ENCODE measurements at places on chromosomes 6 and 20.
A peak's percentile ranks its signal among the peaks of the same experiment; 100 is the strongest.

DNA sequence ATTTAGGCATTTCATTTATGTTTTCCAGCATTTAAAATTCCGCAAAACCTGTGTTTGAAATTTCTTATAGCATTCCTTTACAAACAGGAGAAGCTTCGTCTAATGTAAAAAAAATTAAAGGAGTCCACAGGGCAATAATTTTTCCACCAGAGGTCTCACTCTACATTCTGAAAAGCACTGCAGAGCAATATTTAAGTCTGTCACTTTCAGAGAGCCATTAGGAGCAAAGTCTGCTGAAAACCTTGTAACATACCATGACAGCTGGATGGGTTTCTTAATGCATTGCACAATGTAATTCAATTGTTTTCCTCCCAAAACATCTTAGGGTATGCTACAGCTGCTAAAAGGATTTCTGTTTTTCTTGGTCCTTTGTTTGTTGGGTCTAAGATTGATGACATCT, 18.0 kb downstream of the BAG2 start:
- no peak for DNase-seq

DNA sequence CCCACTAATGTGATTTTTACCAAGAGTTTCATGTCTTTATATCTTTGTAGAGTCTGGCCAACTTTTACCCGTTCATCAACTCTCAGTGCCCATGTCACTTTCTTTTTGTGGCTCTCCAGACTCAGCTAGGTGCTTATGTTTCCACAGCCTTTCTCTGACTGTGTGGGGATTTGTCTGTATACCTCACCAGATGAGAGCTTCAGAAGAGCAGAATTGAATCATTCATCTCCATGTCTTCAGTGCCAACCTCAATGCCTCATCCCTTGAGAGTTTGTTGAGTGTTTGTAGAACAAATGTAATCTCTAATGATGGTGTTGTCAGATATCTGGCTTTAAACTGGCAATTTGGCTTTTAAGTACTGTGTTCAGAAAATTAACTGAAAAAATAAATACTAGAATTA, 16.8 kb upstream of the CCN2 start:
- DNase-seq, result no peak

- DNase-seq, result no peak
These were observed 10.5 kb downstream of the ZNFX1 start for GRCh38 chr20:49267327-49267726.

DNA sequence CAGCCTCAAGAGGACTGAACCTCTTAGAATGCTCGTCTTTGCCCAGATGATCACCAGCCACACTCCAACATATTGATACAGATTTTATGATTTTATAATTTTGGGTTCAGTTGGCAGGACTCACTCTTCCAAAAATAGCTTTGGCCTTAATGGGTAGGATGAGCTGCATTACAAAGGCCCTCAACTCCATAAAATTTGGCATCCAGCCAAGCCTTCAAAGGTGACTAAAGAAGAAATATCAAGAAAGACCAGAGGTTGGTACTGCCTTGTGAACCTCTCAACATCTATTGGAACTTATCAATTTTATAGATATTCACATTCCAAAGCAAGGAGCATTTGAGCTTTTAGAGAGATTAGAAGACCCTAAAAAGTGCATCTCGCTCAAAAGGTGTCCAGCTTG, 48.4 kb upstream of the SNAP25 start:
- no peak for DNase-seq

GRCh38 chr6:53309059-53309900, 39.5 kb downstream of the ELOVL5 start:
- DNase-seq, result no peak

DNA sequence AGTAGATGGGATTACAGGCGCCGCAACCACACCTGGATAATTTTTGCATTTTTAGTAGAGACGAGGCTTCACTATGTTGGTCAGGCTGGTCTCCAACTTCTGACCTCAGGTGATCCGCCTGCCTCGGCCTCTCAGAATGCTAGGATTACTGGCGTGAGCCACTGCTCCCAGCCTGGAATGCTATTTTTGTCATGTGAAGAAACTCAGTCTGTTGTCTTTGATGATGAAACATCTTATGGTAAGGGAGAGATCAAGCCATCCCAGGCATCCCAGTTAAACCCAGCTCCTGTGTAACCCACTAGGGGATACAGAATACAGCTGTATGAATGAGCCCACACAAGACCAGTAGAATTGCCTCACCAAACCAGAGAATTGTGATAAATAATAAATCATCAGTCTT, 83.6 kb upstream of the RBM24 start:
- no peak for DNase-seq

GRCh38 chr6:84249724-84250123, 22.3 kb upstream of the CEP162 start:
- DNase-seq, result no peak

- DNase-seq, result no peak
These were observed 17.5 kb upstream of the IRF4 start for GRCh38 chr6:373773-374724.

DNA sequence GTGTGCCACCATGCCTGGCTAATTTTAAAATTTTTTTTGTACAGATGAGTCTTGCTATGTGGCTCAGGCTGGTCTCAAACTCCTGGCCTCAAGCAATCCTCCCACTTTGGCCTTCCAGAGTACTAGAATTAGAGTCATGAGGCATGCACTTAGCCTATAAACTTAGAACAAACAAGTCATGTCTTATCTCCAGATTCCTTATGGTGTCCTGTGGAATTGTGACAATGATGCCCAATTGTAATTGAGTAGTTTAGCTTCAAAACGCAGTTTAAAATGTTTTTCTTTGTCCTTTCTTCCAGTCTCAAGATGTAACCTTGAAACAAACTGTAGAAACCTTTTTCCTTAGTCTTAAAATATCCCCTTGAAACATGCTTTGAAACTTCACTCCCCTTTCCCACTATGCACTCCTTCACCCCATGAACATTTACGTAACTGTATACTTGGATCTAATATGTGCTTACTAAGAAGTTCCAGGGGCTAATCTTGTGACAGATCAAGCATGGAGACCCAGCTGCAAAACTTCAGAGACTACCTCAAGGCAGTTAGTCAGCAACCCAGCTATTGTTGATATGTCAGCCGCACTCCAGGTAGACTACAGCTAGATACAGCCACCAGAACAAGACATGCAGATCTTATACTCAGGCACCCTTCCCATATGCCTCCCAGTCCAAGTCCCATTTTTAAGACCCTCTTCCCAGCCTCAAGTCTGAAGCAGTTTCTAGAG, 46.2 kb downstream of the MAN1A1 start:
- DNase-seq, result no peak

DNA sequence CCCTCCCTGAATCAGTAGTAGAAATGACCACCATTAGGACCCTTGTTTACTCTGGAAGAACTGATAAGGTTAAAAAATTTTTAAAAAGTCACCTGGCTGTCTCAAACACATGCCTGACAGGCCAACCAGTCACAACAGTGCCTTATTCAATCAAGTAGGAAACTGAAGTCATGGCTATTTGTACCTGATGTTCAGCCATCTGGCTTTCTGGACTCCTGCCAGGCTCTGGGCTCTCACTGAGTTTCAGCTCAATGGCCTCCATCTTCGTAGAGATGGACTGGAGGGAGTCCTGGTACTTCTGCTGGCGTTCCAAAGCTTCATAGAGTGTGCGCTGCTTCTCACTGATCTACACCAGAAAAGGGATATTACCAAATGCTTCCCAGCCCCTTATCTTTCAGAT, 343.8 kb downstream of the SYNE1 start:
- no peak for DNase-seq

DNA sequence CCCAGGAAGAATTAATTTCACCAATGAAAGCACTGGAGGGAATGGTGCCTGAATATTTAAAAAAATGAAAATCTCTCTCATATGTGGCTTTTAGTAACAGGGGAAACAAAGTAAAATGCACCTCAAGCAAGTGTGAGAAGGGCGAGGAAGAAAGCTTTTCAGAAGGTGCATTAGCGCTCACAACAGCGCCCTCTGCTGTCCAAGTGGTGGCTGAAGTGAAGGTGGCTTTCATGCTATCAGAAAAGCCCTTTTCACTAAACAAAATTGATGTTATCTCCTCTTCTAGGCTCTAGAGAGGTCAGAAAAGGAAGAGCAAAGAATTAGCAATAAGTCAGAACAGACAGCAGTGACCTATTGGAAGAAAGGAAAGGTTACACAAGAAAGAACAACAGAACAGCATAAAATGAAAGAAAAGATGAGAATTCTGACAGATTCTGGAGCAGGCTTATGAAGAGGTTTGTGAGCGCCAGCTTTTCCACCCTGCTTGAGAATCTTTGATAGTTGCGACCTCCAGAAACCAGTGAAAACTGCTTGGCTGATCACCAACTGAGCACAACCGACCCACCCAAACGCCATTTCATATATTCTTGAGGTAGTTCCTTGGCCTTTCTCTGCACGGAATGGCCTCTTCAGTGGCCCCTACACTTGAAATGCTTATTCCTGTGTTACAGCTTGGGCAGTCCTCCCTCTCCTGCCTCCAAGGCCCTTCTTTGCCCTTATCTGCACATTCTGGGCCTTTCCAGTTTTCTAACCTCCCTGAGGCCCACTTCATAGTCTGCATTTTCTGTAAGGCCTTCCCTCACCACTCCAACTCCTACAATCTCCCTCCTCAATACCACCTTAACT, 45.3 kb downstream of the SMLR1 start:
- peak; percentile 67 for DNase-seq

DNA sequence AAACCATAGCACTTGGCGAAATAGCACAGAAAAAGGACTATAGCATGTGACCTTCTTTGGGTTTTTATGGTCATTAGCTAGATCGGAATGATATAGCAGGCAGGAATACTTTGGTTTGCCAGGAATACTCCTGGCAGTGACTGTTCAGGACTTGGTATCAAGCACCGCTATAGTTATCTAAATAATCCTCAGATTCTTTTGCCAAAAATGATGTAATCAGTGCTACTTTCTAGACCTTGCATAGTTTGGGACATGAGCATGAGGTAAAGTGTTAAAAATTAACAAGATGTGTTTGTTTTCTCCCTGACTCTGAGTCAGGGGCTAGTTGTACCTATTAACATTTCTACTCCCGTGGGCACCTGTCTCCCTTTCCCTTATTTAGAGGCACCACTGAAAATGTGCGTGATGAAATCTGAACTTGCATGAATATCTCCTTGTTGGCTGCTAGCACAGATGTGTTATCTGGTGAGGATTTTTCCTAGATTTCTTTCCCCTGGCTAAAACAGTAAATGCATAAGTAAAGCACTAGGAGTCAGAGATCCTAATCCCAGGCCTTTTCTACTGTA, 511.0 kb downstream of the CDKAL1 start:
- DNase-seq, result no peak

- DNase-seq, result no peak
These were observed 164.9 kb upstream of the RREB1 start for GRCh38 chr6:6942831-6943230.

DNA sequence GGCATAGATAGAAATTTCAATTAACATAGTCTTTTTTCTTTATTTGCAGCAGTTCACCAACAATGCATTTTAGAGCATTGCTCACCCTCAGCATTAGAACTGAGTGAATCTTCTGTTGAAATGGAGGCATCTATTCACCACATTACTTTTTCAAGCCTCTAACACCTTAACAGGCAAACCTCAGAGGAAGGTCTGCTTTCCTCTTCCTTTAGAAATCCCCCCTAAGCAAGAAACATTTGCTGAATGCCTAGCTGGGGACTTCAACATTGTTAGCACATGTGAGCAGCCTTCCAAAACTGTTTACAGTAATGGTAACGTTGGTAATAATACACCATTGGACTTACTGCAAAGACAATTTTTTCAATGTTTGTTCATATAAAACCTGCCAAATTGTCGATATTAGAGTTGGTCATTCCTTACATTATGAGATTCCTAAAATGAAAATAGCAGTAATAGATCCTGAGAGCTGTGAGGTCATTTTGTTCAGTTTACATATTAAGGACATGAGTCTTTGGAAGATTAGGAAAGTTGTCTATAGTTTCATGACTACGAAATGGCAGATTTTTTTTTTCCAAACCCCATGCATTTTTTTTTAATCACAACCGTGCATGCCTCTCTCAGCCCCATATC, 20.6 kb upstream of the AKIRIN2 start:
- DNase-seq, result no peak

DNA sequence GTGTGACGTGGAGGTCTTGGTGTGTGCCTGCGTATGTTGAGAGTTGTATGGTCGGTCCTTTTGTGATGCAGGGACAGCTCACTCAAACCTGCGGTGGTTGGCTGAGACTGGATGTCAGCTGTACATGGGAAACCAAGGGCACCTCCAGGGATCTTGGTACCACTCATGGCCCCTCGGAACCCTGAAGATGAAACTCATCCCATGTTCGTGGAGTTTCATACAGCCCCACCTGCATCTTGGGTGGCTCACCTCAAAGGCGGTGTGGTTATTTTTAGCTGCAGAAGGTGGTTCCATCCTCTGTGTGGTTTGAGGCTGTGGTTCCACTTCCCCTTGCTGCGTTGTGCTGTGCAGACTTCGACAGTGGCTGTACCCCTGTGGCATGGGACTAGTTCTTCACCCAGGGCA, 52.6 kb upstream of the SLC22A1 start:
- DNase-seq, result no peak

GRCh38 chr6:121653624-121654008, 218.2 kb downstream of the GJA1 start:
- DNase-seq, result no peak

GRCh38 chr20:21498195-21498594, 15.7 kb downstream of the NKX2-2 start:
- no peak for DNase-seq

GRCh38 chr20:36888880-36889516, 13.1 kb downstream of the TLDC2 start:
- DNase-seq, result no peak

GRCh38 chr20:33009214-33010132, 2.0 kb downstream of the BPIFB2 start:
- DNase-seq, result no peak

DNA sequence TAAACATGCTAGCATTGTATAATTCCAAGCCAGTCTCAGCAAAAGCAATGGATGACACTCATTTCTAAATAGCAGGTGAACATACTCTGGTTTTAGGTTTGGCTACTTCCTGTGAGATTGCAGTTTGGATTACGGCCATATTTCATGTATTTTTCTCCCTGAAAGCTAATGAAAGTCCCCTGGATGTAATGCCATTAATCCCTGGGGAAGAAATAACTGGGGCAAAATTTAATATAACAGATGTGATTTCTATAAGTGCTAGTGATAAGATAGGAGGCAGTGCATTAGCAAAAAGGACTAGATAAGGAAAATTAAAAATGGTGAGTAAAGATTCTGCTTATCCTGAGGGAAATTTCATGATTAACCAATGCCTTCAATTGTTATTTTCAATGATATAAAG, 238.2 kb downstream of the ADGRB3 start:
- DNase-seq, result no peak

DNA sequence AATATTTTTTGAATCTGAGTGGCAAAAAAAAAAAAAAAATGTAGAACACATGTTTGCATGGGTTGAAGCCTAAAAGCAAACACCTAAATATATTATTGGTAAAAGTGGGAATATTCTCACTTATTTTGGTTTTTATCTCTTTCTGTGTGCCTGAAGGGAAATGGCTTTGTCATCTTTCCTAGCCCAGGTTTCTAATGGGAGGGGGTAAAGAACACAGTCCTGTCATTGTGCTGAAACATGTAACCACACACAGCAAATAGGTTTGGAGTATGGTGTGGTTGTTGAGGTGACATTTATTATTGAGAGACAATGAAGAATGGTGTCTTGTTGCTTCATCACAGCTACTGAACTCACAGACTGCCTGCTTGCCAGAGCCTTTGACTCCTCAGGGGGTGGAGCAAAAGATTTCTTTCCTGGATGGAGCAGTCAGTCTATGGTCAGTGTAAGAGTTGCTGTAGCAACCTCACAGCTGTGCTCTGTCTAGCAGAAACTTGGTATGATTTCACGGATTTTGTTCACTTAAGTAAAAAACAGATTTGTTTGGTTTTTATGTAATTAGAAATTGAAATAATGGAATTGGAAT, 70.2 kb downstream of the CEP57L1 start:
- DNase-seq, result no peak

- DNase-seq, result no peak
These were observed 16.1 kb upstream of the SLC17A3 start for GRCh38 chr6:25889877-25890853.
